Activated T-cell treated with anti-CD3 and anti-CD28 coated beads, Interleukin-2, amount 50 U/mL, for 24 hours (primary cell): ENCODE measurements at places on chromosomes 2 and 18.
A peak's percentile ranks its signal among the peaks of the same experiment; 100 is the strongest.

- H3K36me3 ChIP-seq: no peaks in the 10 kb centered on the region
- peaks cover 37% of the 10 kb centered on the region for H3K4me1 ChIP-seq
- no peaks in the 10 kb centered on the region for H3K27me3 ChIP-seq
These were observed 29.4 kb upstream of the WDR75 start for GRCh38 chr2:189411860-189412259.

- H3K27ac ChIP-seq: no peak overlapping the region
- H3K36me3 ChIP-seq: no peaks in the 10 kb centered on the region
- H3K27me3 ChIP-seq: no peaks in the 10 kb centered on the region
- H3K4me1 ChIP-seq: no peaks in the 10 kb centered on the region
- H3K4me3 ChIP-seq: no peak overlapping the region
These were observed 753.6 kb downstream of the DCC start for GRCh38 chr18:53093636-53094035.

GRCh38 chr2:140355511-140356090 is 1575.4 kb upstream of the NXPH2 start:
- no peaks in the 10 kb centered on the region for H3K27me3 ChIP-seq
- no peak overlapping the region for H3K4me3 ChIP-seq
- H3K36me3 ChIP-seq: no peaks in the 10 kb centered on the region

DNA sequence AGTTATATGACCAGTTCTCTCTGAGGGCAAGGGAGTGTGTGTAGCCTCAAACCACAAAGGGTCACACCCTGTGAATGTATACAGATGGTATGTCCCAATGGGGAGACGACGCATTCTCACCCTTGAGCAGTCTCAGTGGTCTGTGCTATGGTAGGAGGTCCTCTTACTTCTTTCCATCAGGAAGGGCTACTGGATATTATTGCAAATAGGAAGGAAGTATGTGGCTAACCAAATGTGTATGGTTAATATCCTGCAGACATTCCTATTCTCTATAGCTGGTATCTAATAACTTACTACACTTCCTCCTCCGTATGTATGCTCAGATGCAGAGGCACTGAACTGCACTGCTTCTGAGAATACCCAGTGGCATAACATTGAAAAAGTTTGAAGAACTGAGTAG is 306.7 kb upstream of the CCDC68 start:
- H3K27me3 ChIP-seq: no peaks in the 10 kb centered on the region
- no peak for DNase-seq
- no peak overlapping the region for H3K4me3 ChIP-seq
- no peaks in the 10 kb centered on the region for H3K4me1 ChIP-seq
- no peak overlapping the region for H3K27ac ChIP-seq
- H3K36me3 ChIP-seq: no peaks in the 10 kb centered on the region

GRCh38 chr2:190819840-190820301 is 60.8 kb upstream of the GLS start:
- no peak overlapping the region for H3K27ac ChIP-seq
- no peak for DNase-seq
- no peak overlapping the region for H3K4me3 ChIP-seq
- no peaks in the 10 kb centered on the region for H3K27me3 ChIP-seq

DNA sequence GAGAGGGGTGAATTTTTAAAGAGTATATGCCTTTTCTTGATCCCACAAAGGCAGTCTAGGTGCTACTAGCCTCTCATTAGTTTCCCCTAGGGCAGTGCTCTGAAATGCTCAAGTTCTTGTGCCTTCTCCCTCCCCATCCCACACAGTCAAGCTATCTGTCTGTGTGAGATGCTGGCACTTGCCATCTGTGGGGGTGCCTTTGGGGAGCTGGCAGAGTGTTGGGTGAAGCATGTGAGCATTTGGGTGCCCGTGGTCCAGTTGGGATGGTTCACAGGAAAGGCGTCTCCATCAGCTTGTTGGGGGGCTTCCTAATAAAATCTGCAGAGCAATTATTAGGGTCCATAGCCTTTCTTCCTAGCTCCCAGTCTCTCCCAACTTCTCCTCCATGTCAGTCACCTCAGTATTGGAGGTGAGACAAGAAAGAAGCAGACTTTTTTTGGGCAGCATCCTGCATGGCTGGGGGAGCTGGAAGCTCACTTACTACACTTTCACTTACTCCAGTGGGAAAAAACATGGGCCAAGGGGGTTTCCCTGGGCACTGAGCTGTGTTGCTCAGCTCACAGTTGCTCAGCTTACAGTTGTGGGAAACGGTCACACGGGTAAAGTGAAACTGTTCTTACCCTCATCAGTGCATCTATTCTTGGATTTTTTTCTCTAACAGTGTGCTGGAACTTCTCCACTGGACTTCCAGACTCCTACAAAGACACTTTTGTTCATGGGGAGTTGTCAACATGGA is 29.3 kb downstream of the COLEC11 start:
- H3K36me3 ChIP-seq: no peaks in the 10 kb centered on the region
- DNase-seq: no peak
- H3K4me1 ChIP-seq: no peaks in the 10 kb centered on the region
- no peak overlapping the region for H3K27ac ChIP-seq

GRCh38 chr2:218331745-218332144 is 24.9 kb upstream of the CATIP start:
- peaks cover 1% of the 10 kb centered on the region for H3K4me1 ChIP-seq
- no peaks in the 10 kb centered on the region for H3K27me3 ChIP-seq

- H3K27ac ChIP-seq: no peak overlapping the region
- H3K4me1 ChIP-seq: no peaks in the 10 kb centered on the region
- DNase-seq: no peak
These were observed 330.4 kb upstream of the FAM98A start for GRCh38 chr2:33929467-33929866.

GRCh38 chr2:50658883-50659282 is 373.0 kb downstream of the NRXN1 start:
- no peaks in the 10 kb centered on the region for H3K27me3 ChIP-seq
- no peak overlapping the region for H3K4me3 ChIP-seq
- H3K27ac ChIP-seq: no peak overlapping the region
- H3K36me3 ChIP-seq: no peaks in the 10 kb centered on the region

DNA sequence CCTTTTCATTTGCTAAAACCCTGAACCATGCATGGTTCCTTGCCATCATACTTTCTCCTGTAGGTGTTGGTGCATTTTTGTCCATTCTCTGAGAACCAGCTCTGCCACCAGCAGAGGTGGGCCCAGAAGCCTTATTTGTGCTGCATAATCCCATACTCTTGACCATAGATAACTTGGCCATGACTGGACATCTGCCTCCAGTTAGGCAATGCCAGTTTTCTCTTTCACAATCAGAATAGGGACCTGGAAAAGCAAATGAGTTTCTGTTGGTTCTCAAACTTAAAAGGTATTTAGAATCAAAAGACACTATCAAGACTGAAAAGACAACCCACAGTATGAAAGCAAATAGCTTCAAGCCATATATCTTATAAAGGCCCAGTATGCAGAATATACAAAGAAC is 167.3 kb downstream of the MAIP1 start:
- peaks cover 37% of the 10 kb centered on the region for H3K27me3 ChIP-seq
- no peaks in the 10 kb centered on the region for H3K36me3 ChIP-seq
- no peaks in the 10 kb centered on the region for H3K4me1 ChIP-seq
- no peak for DNase-seq
- H3K4me3 ChIP-seq: no peak overlapping the region

- H3K4me3 ChIP-seq: no peak overlapping the region
- H3K4me1 ChIP-seq: peaks cover 41% of the 10 kb centered on the region
- DNase-seq: no peak
- no peak overlapping the region for H3K27ac ChIP-seq
- H3K27me3 ChIP-seq: peaks cover 86% of the 10 kb centered on the region
These were observed 8.7 kb upstream of the SIX3 start for GRCh38 chr2:44932564-44933392.

- H3K4me3 ChIP-seq: no peak overlapping the region
- H3K27ac ChIP-seq: no peak overlapping the region
- DNase-seq: no peak
- peaks cover 30% of the 10 kb centered on the region for H3K27me3 ChIP-seq
- no peaks in the 10 kb centered on the region for H3K36me3 ChIP-seq
- peaks cover 2% of the 10 kb centered on the region for H3K4me1 ChIP-seq
These were observed 28.9 kb downstream of the KCNF1 start for GRCh38 chr2:10940596-10940995.

GRCh38 chr2:241279413-241279812 is 36.1 kb downstream of the HDLBP start:
- H3K4me1 ChIP-seq: peaks cover 31% of the 10 kb centered on the region
- DNase-seq: no peak
- H3K27ac ChIP-seq: no peak overlapping the region
- no peak overlapping the region for H3K4me3 ChIP-seq
- peaks cover 42% of the 10 kb centered on the region for H3K36me3 ChIP-seq

- H3K4me1 ChIP-seq: no peaks in the 10 kb centered on the region
- no peak overlapping the region for H3K27ac ChIP-seq
- no peak for DNase-seq
- H3K4me3 ChIP-seq: no peak overlapping the region
- H3K36me3 ChIP-seq: no peaks in the 10 kb centered on the region
These were observed 26.9 kb upstream of the KIF5C start for GRCh38 chr2:148848146-148848545.

GRCh38 chr2:72103161-72103560 is 44.5 kb downstream of the CYP26B1 start:
- no peak overlapping the region for H3K27ac ChIP-seq
- no peak overlapping the region for H3K4me3 ChIP-seq
- no peaks in the 10 kb centered on the region for H3K4me1 ChIP-seq
- peaks cover 14% of the 10 kb centered on the region for H3K27me3 ChIP-seq
- no peaks in the 10 kb centered on the region for H3K36me3 ChIP-seq

- H3K4me1 ChIP-seq: no peaks in the 10 kb centered on the region
- H3K27ac ChIP-seq: no peak overlapping the region
- no peak for DNase-seq
- peaks cover 5% of the 10 kb centered on the region for H3K27me3 ChIP-seq
- H3K4me3 ChIP-seq: no peak overlapping the region
These were observed 70.8 kb upstream of the GATA6 start for GRCh38 chr18:22098563-22098989.

DNA sequence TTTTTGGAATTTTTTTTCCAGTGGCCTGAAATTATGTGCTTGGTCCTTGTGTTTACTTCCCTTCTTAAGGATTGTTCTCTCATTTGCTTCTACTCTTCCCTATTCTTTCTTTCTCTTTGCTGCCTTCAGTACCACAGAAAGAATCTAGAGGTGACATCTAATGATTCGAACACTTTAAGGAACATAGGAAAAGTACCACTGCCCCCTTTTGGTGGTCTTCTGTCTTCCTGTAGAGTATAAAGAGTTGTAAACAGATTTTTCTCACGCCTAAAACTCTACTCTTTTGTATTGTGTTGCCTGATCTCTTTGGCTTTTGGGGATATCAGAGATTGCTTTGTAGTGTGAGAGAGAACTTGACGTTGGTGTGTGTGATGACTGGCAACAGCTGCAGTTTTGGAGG is 7.0 kb upstream of the SCTR start:
- no peaks in the 10 kb centered on the region for H3K4me1 ChIP-seq
- H3K27ac ChIP-seq: no peak overlapping the region
- no peak overlapping the region for H3K4me3 ChIP-seq
- no peaks in the 10 kb centered on the region for H3K36me3 ChIP-seq

DNA sequence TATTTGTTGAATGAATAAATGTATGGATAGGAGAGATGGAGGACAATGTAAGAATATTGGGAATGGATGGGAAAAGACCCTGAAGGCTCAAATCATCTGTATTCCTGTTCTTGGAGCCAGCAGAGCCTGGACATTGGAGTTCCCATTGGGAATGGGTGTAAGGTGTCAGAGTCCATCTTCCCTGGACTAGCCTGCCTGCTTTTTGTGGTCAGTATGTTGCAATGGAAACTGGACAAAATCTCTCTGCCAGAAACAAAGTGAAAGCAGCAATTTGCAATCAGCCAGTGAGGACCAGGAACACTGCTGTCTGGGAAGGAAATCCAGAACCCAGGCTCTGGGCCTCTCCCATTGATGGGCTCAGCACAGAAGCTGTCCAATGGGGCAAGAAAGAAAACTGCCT is 83.5 kb upstream of the SKOR2 start:
- H3K27ac ChIP-seq: no peak overlapping the region
- peaks cover 14% of the 10 kb centered on the region for H3K27me3 ChIP-seq
- no peak overlapping the region for H3K4me3 ChIP-seq
- no peak for DNase-seq
- H3K36me3 ChIP-seq: no peaks in the 10 kb centered on the region

- no peaks in the 10 kb centered on the region for H3K27me3 ChIP-seq
- no peak overlapping the region for H3K27ac ChIP-seq
- no peak for DNase-seq
- no peak overlapping the region for H3K4me3 ChIP-seq
- H3K4me1 ChIP-seq: no peaks in the 10 kb centered on the region
These were observed 85.6 kb upstream of the ST3GAL5 start for GRCh38 chr2:85974390-85974789.

GRCh38 chr18:26999797-27000196 is 134.3 kb upstream of the AQP4 start:
- H3K27me3 ChIP-seq: no peaks in the 10 kb centered on the region
- H3K4me1 ChIP-seq: no peaks in the 10 kb centered on the region
- no peak for DNase-seq
- H3K36me3 ChIP-seq: no peaks in the 10 kb centered on the region
- no peak overlapping the region for H3K4me3 ChIP-seq

DNA sequence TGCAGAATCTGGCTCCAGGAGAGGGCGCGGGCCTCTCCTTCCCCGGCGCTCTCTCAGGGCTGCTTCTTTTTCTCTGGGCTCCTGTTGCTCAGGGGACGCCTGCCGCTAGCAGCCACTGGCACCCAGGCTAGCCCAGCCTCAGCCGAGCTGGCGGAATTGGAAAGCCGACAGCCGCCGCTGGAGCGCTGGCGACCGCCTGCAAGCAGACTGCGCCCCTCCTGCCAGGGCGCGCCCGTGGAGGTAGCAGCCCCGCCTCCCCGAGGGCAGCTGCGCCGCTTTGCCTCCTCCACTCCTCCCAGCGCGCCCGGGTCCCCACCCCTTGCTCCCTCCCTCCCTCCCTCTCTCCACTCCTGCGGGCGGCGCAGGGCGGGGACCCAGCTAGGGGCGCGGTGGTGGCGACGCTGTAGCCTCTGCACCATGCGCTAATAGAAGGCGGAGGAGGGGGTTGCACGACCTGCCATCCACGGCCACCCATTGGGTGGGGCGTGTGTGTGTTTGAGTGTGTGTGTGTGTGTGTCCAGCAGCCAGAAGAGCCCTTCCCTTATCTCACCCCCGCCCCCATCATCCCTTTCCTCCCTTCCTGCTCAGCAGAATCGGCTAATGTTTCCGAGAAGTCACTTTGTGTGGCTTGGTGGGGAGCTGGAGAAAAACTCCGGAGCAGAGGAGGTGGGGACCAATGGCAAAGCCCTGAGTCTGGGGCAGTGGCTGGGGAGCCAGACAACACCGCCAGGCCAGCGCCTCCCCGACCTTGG is at the start of gene SCN9A:
TSS of gene SCN9A (minus strand) at position 209 of the 752 bp plus-strand sequence. CDS start 64,188 bp downstream, outside the sequence.
- no peak within 1 kb of the TSS for H3K27ac ChIP-seq
- H3K27me3 ChIP-seq: peaks cover 47% of the 10 kb centered on the region
- H3K4me1 ChIP-seq: peaks cover 10% of the 10 kb centered on the region
- H3K36me3 ChIP-seq: no peaks in the 10 kb centered on the region
- H3K4me3 ChIP-seq: peak within 1 kb of the TSS; percentile 65
- DNase-seq: peak; percentile 43

GRCh38 chr2:236408090-236408489 is 143.9 kb upstream of the ASB18 start:
- H3K36me3 ChIP-seq: no peaks in the 10 kb centered on the region
- no peak overlapping the region for H3K27ac ChIP-seq
- no peaks in the 10 kb centered on the region for H3K4me1 ChIP-seq
